NCI-H2029 treated with DMSO at 0.1 percent for 48 hours (cell line): ENCODE measurements at places on chromosomes 3 and 15.

DNA sequence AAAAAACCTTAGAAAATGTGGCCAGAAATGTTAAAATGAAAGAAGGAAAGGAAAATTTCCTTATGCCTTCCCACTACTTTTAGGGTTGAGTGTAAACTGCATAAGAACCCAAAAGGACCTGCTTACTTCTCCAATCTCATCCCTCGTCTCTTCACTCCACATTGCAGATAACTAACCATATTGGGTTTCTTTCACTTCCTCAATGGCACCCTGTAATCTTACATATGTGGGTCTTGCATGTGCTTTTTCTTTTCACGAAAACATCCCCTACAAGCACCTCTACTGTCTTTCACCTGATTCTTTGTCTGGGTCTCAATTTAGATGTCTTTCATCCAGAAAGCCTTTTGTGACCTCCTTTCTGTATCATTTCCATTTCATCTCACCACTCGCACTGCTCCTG is 23.1 kb downstream of the EOMES start:
- DNase-seq = no peak

GRCh38 chr3:141331377-141332318 is 36.7 kb upstream of the ZBTB38 start:
- DNase-seq = no peak

GRCh38 chr3:51673181-51673801 is 2.2 kb downstream of the TEX264 start:
- DNase-seq = no peak

- peak; percentile 73 for DNase-seq
Measured at GRCh38 chr3:72661115-72661457, 187.2 kb downstream of the SHQ1 start.

DNA sequence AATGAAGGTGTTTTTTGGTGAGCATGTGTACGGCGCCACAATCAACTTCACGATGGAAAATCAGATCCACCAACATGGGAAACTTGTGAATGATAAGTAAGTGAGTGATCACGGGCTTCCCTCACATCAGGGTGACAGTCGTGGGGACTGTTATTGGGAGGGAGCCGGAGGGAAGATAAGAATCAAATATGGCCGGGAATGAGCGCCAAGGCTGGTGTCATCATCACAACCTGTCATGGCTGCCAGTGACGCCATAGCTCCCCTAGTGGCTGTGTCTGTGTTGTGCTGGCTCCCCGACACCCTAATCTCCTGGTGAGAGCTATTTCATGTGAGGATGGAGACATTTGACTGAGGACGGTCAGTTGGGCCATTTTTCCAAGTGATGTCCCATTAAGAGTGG is 168.5 kb downstream of the SV2B start:
- DNase-seq = no peak

- no peak for DNase-seq
Measured at GRCh38 chr15:73727330-73727976, 25.7 kb downstream of the INSYN1 start.

DNA sequence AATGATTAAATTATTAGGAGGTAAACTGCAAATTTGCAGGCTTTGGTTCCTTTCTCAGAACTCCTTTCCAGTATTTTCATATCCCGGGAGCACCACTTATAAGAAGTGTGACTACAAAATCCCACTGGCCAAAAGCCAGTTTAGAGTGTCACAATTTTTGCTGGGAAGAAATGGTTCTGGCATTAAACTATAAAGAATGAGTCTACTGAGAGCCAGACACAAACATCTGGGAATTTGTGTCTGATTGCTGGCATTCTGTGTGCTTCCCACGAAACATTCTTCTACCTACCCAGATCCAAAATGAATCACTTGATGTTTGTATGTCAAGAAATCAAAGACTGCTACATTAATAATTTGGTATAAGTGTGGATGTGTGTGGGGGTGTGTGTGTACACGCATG is 82.8 kb downstream of the DUT start:
- no peak for DNase-seq

DNA sequence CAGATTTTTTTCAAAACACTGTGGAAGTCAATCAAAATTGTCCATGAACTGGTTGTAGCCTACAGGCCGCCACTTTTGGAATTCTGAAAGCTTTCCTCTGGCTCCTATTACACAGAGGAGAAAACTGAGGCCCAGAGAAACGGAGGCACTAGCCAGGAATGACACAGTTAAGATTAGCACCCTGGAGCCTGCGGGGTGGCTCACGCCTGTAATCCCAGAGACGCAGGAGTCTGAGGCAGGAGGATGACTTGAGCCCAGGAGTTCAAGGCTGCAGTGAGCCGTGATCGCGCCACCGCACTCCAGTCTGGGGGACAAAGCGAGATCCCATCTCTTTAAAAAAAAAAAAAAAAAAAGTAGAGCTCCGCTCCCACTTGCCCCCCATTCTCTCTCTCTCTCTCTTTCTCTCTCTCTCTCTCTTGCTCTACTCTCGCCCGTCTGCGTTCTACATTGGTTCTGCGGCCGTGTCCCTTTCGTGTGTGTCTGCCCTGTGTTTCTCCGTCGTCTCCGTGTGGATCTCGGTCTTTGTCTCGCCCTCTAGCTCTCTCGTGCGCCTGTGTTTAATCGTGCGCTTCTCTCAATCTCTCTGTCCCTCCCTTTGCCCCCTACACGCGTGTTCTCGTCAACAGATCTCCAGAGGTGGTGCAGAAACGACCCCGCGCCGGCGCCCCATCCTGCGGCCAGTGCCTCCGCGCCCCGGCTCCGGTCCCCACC is 512 bp upstream of the TRH start:
- no peak for DNase-seq

DNA sequence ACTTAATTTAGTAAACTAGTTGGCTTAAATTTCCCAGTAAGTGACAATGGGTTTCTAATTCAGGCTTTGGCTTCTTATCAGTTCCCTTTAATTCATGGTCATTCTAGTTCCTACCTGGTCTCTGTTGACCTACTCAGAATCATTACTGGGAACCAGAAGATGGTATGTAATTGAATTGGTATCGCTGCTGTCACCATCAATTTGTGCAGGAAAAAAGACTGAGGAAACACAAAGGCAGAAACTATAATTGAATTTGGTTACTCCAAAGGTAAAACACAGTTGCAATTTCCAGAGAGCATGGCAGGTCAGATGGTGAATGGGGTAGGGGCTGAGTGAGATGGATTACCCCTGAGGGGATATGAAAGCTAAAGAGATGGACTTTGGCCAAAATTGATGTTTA is 226.5 kb upstream of the GAP43 start:
- DNase-seq = no peak

DNA sequence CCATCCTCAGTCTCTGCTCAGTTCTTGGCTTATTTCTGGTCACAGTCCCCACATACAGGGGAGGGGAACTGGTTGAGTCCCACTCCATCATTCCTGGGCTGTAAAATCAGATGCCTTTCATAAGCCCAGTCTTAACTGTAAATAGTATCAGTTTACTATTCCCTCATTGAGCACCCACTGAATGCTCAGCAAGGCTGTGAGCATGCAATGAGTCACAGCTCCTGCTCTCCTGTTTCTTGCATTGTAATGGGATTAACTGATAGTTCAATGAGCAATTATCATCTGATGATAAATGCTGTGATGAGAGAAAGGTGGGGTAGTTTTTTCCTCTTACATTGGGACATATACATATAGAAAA is 113.6 kb upstream of the TPM1 start:
- DNase-seq = no peak

GRCh38 chr3:189286188-189286587 is 114.4 kb downstream of the TPRG1 start:
- no peak for DNase-seq

GRCh38 chr3:76047368-76047767 is 262.0 kb upstream of the ZNF717 start:
- no peak for DNase-seq

DNA sequence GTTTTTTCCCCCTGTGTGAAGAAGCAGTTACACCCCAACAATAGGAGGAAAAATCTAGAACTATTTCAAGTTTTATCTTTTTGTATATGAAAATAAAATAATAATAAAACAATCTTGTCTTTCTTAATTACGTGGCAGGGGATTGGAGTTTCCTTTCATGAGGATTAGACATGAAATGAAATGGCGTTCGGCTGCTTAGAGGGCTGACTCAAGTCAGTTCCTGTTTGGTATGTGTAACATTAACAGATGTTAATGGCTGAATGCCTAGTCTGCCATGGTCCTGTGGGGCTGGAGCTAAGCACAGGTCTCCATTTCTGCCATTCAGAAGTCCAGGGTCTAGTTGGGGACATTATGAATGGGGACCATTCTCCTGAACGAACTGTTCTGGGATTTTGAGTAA is 3.1 kb upstream of the EXOG start:
- DNase-seq = no peak

- no peak for DNase-seq
Measured at GRCh38 chr15:92653366-92653765, 2.2 kb downstream of the FAM174B start.

GRCh38 chr15:56369234-56369633 is 4.0 kb downstream of the TEX9 start:
- no peak for DNase-seq

DNA sequence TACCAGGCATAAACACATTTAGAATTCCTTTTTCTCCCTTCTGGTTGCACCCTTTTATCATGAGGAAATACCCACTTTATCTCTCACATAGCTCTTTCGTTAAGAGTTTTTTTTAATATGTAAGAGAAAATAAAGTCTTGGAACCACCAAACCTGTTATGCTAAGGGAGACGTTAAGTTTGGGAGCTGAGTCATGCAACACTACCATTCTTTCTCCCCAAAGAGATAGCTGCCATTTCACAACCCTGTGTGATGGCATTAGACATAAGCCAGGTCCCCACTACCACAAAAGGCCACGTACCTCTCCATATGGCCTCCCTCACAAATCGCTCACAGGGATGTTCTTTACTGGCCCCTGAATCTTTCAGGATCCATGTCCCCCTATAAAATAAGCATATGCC is 7.6 kb upstream of the NIPA1 start:
- no peak for DNase-seq

- DNase-seq = no peak
Measured at GRCh38 chr3:129378949-129379348, 49.5 kb downstream of the EFCAB12 start.

DNA sequence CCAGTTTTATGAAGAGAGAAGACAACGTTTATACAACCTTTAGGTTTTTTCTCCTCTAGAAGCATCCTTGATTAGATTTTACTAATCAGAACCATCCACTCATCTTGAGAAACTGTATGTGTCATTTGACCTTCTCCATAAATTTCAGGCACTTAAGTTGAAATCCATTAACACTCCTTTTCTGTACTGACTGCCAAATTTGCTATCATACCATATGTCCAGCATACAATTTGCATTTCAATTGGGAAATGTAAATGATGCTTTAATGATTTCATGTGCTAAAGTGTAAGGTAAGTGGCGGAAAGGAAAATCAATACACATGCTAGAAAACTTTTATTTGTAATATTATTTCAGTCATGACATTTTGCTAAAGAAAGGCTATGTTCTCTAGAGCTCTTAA is 731.6 kb downstream of the GBE1 start:
- no peak for DNase-seq

DNA sequence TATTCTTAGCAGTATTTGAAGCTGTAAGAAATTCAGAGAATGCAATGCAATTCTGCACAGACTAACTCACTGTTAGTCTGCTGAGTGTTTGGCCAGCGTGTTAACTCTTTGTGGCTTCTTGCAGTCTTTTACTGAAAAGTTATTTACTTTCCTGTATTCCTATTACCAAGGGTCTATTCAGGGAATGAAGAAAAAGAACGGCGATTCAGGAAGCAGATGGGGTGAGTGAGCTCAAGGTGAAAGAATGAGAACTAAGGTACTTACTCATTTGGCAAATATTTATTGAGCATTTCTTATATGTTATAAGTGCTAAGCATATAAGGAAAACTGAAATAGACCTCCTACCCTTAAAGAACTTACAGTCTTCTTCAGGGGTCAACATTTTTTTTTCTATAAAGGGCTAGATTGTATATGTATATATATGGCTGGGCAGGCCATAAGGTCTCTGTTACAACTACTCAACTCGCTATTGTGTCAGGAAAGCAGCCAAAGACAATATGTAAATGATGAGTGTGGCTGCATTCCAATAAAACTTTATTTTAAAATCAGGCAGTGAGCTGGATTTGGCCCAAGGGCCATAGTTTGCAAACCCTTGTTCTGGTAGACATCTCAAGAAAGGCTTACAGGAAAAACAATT is 271.9 kb upstream of the GADL1 start:
- no peak for DNase-seq

GRCh38 chr3:135034291-135034768 is 239.3 kb downstream of the EPHB1 start:
- DNase-seq = peak; percentile 25

GRCh38 chr15:52421029-52421428 is 107.7 kb downstream of the MYO5A start:
- DNase-seq = no peak

DNA sequence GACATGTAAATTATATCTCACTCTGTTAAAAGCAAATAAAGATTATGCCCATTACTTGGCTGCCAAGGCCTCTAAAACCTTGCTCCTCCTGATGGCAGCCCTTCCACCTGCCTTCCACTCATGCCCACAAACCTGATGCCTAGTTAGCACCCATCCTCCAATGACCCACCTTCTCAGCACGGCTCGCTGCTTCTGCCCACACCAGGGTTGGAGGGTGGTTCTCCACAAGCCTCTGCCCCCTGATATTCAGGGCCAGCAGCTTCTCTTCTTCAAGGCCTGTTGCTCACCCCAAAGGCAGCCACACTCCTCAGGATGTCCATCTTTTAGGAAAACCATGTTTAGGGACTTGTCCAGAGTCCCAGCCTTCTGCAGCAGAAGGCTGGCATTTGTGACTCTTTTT is 263.4 kb upstream of the TLE3 start:
- DNase-seq = no peak

GRCh38 chr3:51384055-51384725 is 901 bp upstream of the MANF start:
- no peak for DNase-seq

GRCh38 chr3:103752986-103753385 is 1318.2 kb downstream of the ZPLD1 start:
- DNase-seq = no peak

- DNase-seq = no peak
Measured at GRCh38 chr3:27715863-27716262, 6.3 kb downstream of the EOMES start.

DNA sequence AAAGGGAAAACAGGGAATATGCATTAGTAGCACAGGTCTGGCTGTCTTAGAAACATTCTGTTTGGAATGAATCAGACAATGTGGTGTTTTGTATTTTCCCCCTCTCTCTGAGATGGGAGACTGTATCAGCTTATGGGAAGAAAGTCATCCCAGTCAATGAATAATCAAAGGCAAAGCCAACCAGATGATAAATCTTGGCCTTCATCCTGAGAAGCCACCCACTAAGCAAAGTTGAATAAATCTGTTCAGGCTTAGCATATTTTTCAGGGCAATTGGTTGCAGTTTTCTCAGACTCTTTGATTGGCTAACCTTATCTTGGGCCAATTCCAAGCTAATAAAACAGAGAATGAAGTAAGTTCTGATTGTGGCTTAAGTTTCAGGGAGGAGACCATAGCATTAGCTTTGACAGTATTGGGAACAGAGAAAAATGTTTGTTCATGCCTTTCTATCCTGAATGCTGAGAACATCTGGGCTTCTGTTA is 63.6 kb upstream of the ARL8B start:
- DNase-seq = no peak
